ACHN (cell line): ENCODE measurements at places on chromosomes 11 and 22.

DNA sequence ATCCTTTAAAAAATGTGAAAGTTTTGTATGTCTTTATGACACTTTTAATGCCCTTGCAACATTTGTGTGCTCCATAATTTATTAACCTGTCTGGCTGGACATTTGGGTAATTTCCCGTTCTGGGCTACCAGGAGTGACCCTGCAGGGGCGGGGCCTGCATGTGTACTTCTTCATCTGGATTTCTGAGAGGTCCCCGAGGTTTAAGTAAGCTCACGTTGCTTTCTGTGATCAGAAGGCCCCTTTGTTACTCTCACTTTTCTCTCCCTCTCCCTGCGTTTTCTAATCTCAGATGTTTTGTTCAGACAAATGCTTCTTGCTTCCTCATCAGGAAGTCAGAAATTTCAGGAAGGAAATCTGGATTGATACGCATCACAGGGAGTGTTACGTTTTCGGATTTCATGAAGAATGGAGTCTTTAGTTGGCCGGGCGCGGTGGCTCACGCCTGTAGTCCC, 78.9 kb upstream of the CRYBB3 start:
- no peak for DNase-seq

- peak; percentile 3 for DNase-seq
These were observed 134.1 kb downstream of the SLC17A6 start for GRCh38 chr11:22472306-22472705.

- no peak for DNase-seq
These were observed 17.1 kb downstream of the GRAP2 start for GRCh38 chr22:39917776-39918495.

- DNase-seq, result peak; percentile 50
These were observed 12.5 kb downstream of the ADAMTS8 start for GRCh38 chr11:130415731-130416529.

GRCh38 chr11:128906185-128907050, 15.3 kb downstream of the KCNJ5 start:
- DNase-seq, result no peak

DNA sequence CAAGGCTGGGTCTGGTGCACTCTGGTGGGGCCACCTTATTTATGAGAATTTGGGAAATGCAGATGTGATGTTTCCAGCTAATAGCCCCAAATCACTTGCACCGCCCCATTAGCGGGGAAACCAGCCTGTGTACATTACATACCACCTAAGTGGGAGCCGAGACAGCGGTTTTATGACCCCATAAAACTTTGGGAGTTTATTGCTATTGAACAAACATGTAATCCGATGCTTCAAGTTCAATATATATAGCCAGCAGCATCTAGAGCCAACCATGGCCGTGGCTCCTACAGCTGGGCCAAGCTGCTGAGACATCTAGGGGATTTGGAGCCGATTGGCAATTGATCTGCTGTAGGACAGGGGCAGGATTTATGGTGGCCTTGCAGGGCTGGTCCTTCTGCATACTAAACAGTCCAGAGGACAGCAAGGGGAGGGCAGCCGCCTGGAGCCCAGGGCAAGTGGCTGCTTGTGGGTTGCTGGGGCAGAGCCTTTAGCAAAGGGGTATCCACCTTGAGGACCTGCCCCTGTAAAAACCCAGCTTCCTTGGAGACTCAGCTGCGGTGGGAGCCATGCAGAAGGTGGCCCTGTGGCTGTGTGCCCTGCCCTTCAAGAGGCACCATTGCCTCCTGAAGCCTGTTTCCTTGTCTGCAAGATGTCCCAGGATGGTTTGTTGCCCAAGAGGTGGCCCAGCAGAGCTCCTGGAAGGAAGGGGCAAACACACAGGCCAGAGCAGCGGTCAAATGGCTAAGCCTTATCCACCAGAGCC, 47.9 kb upstream of the CCDC188 start:
- no peak for DNase-seq

GRCh38 chr11:540583-541432, 3.5 kb downstream of the LRRC56 start:
- no peak for DNase-seq

DNA sequence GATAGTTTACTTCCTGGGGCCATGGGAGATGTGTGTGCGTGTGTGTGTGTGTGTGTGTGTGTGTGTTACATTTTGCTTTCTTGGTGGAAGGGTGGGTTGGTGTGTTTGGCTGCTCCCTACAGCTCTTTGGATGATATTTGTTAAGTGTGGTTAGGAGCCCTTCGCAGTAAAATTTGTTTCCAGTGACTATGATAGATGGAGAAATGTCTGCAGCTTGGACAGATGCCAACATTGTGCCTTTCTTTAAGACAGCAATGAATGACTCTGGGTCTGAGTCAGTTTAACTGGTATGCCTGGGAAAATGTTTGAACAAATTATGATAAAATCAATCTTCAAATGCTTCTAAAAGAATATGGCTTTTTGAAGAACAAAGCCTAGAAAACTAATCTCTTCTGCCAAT, 102.7 kb upstream of the TRPC6 start:
- peak; percentile 46 for DNase-seq

DNA sequence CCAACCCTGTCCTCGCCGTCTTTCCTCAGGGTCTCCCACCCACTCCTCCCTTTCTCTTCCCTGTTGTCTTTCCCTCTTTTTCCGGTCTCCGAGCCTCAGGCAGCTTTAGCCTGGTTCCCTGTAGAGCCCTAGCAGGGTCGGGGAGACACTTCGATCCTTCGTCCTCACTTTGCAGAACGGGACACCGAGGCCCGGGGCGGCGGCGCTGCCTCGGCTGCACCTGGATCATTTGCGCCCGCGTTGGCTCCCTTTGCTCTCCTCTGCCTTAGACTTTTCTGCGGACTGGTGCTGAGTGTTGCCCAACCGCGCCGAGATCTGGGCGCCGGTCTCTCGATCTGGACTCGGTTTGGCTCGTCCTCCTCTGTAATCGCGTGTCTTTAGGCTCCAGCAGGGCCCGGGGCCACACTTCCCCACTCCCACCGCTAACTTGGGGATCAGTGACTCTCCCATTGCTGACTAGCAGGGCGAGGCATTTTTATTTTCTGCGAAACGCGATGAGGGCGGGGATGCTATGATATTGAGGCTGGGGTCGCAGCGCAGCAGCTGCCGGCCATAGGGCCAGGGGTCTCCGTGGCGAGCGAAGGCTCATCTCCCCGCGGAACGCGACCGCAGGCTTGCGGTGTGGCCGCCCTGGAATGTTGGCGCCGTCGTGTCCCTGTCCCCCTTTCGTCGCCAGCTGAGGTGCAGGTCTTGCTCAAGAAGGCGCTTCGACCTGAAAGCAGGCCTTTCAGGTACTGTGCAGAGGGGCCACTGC, 1.6 kb upstream of the E2F8 start:
- DNase-seq, result no peak

GRCh38 chr11:77505956-77506355, 32.1 kb upstream of the PAK1 start:
- no peak for DNase-seq

GRCh38 chr22:31603081-31603525, 58.9 kb downstream of the PISD start:
- DNase-seq, result peak; percentile 87

DNA sequence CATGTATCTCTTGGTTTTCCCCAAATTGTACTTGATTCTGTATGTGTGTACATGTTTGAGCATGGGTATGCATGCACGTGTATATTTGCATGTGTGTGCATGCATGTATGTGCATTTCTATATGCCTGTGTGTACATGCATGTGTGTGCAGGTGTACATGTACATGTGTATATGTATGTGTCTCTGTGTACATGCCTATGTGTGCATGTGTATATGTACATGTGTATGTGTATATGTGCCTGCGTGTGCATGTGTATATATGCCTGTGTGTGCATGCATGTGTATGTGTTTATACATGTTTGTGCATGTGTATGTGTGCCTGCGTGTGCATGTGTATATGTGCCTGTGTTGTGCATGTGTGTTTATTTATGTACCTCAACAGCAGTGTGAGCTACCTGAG, 5.3 kb upstream of the NCF4 start:
- DNase-seq, result no peak

GRCh38 chr11:96207459-96208449, 135.2 kb downstream of the MAML2 start:
- no peak for DNase-seq

DNA sequence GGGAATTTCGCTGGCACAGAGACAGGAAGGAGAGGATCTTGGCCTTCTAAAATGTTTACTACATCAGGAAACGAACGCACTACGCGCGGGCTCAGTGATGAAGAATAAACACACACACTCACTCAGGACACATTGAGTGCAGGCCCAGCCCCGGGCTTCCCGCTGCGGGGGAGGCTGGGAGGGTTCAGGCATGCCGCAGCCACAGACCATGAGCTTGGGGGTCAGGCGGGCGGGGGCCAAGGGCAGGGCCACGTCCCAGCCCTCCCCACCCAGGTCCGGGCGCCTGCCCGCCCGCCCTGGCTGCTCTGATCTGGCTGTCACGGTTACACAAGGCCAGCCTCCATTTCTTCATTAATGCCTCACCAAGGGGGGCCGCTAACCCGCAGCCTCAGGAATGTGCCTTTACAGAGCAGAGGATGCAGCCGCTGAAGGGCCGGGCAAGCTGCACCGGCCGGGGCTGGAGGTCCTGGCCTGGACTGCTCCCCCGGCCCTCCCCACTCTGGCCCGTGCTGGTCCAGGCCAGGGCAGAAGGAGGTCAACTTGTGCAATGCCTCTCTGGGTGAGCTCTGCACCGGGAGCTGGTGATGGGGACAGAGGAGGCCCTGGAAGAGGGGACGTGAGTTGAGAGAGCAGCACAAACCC, 41.7 kb downstream of the IGF2 start:
- no peak for DNase-seq

GRCh38 chr11:7421136-7421535, 64.2 kb upstream of the OLFML1 start:
- DNase-seq, result no peak

DNA sequence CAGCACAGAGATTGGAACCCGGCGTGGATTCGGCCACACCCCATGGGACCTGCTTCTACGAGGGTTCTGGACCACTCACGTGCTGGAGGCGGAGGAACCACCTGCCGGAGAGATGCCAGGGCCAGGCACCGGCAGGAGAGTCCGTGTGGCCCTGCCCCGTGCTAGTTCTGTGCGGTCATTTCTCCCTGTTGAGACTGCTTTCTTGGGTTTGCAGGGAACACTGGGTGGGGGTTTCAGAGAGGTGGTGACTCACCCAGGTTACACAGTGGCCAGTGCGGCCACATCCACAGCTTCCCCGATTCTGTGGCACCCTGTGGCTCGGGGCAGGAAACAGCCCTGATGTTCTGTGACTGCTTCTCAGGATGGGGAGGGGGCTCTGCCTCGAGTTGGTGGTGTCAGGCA, 3.6 kb upstream of the PHLDA2 start:
- peak; percentile 51 for DNase-seq

- DNase-seq, result no peak
These were observed 555.9 kb downstream of the INSC start for GRCh38 chr11:15670520-15671070.

GRCh38 chr11:116911976-116912734, 74.7 kb upstream of the APOA1 start:
- DNase-seq, result no peak

DNA sequence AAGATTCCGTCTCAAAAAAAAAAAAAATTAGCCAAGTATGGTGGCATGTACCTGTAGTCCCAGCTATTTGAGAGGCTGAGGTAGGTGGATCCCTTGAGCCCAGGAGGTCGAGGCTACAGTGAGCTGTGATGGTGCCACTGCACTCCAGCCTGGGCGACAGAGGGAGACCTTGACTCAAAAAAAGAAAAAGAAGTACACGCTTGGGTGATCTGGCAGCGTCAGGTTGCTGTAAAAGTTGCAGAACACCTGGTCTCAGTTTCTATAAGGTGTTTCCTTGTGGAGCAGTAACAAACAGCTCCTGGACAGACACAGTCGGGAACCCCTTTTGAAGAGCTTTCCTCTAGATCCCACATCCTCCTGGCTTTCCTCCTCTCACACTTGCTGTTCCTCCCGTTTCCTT, 45.8 kb downstream of the SCGB1A1 start:
- no peak for DNase-seq

DNA sequence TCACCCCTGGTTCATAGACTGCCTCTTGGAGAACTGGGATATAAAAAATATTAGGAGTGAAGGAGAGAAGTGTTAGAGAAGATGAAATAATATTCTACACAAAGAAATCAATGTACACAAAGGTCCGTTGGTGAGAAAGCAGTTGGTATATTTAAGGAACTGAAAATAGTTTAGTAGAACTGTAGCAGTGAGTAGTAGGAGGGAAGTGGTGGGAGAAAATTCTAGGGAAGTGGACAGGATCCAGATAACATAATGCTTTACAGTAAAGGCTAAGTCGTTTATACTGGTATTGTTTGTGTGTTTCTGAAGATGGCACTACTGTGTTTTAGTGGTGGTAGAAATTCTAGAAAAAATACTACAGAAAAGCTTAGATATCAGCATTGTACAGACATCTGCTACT, 120.8 kb upstream of the CHORDC1 start:
- no peak for DNase-seq

DNA sequence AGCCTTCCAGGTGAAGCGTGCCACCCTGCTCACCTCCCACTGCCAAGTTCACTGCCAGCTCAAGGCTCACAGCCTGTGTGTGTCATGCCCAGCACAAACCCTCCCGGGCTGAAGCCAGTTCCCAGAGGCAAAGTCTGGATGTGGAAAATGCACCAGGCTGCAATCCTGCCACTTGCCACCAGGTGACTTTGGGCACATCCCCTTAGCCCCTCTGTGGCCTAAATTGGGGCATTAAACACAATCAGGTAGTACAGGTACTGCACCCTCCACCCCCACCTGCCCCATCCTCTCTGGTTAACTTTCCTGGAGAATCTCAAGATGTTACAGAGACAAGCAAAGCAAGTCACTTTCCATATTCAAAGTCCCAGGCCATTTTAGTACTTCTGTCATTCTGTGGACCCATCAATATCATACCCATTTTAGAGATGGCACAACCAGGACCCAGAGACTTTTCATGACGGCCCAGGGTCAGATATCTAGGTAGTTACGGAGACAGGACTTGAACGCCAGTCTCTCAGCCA, 1.8 kb upstream of the RASD2 start:
- DNase-seq, result peak; percentile 57
